ENCODE measurements at places on chromosomes 5 and 9. TPM values are rescaled to one million over a fixed set of nuclear protein-coding genes. Genes with fewer than 3 reads are reported as not detected.
A peak's percentile ranks its signal among the peaks of the same experiment; 100 is the strongest.

- DNase-seq, result no peak
Observed at GRCh38 chr5:100516285-100516684, 18.9 kb upstream of the FAM174A start.

DNA sequence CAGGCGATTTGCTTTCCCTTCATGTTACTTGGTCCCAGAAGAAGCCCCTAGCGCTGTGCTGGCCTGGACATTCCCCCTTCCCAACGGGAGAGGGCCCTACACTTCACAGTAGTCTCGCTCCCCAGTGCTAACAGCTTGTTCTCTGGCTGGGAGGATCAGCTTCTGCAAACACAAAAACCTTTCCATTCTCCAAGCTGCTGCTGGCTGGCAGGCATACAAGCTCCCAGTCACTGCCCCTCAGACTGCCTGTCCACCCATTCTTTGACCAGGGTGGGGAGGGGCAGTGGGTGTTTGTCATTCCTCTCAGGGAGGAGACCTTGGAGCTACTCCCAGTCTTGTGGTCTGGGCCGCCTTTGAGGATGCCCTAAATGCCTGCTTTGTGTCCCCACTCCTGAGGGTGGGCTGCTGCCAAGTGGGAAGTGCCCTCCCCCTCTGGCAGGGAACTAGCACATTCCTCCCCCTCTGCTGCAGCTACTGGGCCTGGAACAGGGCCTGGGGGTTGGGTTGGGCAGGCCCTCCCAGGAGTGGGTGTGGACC, 20.8 kb downstream of the ENHO start:
- DNase-seq, result peak; percentile 42

DNA sequence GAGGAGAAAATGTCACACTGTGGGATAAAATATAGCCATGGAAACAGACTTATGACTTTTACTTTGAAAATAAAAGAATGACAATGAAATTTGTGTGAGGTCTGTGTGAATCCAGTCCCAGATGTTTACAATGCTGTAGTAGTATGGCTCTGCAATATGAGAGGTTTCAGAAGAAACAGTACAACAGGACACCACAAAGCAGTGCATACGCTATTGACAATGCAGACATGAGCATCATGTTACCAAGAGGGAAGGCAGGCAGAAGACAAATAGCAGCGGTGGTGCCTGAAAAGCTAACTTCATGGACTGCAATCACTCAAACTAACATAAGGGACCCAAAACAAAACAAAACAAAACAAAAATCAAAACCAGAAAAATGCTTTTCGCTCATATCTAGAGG, 1.8 kb downstream of the FGF10 start:
- no peak for DNase-seq

DNA sequence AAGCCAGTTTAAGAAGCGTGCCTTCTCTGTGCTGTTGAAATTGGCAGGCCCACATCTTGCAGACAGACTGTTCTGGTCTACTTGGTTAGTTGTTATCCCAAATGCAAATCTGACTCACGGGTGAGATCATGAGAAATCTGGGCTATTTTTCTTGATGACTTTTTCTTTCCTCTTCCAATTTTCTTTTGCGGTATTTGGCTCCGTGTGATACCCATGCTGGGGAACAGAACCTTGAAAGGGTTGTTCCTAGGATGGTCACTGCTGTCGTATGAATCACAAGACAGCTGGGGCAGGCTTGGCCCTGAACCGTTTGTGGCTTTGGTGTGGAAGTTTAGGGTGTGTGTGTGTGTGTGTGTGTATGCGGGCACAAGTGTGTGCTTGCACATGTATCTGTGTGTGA, 24.6 kb downstream of the PDZD2 start:
- DNase-seq, result no peak

The NIM1K gene
- 0.18 TPM for total RNA-seq

The KIF4B gene
- not detected for total RNA-seq

The TMEM252 gene
- total RNA-seq, result not detected
